ENCODE measurements at places on chromosomes 11 and 22.

- DNase-seq: no peak
Observed at GRCh38 chr11:73559743-73560142, 38.2 kb downstream of the FAM168A start.

GRCh38 chr11:120129570-120129969, 8.3 kb downstream of the TRIM29 start:
- no peak for DNase-seq

- no peak for DNase-seq
Observed at GRCh38 chr11:13207665-13208594, 69.7 kb upstream of the BMAL1 start.

- DNase-seq: no peak
Observed at GRCh38 chr22:46293577-46294260, 3.0 kb upstream of the GTSE1 start.

DNA sequence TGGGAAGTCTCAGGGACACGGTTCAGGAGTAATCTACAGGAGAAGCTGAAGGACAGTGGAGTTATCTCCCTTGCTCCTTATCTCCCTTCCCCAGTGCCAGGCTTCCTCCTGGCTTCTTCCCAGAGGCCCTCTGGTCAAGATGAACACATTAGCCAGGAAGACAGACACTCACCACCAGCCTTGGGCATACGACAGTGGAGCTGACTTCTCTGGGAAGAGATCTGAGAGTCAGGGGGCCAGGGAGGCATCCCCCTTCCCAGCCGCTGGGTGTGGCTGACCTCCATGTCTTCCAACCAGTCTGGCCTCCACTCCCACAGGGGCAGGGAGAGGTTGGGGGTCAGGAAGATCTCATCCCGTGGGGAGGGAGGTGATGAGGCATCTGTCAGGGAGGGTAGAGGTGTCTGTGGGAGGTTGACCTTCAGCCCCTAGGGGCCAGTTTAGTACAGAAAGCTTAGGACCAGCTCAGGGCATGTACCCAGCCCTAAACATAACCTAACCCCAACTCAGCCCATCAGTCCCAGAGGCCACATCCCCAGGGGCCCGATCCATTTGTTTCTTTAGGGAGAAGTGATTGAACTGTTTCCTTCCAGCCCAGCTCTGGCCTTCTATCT, 12.7 kb downstream of the ROBO4 start:
- no peak for DNase-seq

DNA sequence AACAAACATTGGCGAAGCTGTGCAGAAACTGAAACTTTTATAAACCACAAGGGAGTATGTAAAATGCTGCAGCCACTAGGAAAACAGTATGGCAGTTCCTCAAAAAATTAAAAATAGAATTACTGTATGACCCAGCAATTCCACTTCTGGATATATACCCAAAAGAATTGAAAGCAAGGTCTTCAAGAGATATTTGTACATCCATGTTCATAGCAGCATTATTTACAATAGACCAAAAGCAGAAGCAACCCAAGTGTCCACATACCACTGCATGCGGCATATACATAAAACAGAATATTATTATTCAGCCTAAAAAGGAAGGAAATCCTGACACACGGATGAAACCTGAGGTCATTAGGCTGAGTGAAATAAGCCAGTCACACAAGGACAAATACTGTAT, 85.8 kb downstream of the RELT start:
- DNase-seq: no peak

DNA sequence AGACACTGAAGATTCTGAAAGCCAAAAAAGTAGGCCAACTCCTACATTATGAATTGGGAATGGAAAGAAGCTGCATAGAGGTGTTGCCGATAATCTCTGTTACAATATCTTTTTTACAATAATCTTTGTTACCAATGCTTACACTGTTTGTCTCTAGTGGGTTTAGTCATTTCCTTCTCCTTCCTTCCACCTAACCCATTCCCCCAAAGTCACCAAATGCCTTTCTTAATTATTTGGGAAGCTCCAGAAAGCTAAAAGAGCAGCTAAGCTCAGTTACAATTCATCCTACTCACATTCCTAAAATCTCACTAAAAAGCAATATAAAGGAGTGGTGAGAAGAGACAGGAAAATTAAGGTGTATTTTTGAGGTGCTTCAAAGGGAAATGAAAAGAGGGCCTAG, 313.7 kb downstream of the SWAP70 start:
- DNase-seq: no peak

DNA sequence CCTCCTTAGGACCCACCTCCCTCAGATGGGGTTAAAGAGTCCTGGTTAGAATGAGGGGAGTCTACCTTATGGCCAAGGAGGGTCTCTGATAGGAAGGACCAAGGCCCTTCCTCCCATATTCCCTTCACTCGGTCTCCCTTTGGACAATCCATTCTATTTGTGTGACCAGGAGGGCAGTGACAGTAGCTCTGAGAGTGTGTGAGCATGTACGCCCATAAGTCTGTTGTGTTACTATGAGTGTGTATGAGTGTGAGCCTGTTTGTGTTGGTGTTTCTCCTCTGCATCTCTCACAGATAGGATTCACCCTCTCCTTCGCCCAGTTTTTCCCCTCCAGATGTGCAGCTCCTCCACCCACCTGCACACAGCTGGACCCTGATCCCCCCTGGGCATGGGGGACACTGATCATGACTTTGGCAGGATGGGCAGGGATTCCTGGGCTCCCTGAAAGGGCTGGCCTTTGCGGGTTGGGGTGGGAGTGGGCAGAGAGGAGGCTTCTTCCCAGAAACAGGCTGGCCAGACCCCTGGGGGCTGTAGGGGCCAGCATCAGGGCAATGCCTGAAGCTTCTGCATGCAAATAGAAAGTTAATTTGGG, 14.5 kb downstream of the PHLDB1 start:
- DNase-seq: no peak

DNA sequence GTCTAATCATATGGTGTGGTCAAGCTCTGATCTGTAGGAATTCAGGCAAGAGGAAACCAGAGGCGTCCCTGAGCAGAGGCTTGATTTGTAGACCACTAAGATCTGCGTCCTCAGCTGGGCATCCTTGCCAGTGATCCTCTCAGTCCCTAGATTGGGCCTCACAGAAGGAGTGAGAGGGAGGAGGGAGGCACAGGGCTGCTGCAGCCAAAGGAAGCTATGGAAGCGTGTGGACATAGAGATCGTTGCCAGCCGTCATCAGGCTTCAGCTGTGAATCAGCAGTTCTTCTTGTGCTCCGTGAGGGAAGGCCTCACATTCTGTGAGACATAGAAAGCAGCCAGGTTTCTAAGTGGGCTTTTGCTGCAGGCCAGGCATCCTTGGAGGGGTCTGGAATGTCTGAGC, 254.6 kb upstream of the KIRREL3 start:
- DNase-seq: no peak

GRCh38 chr22:20953668-20954500, 13.2 kb upstream of the AIFM3 start:
- no peak for DNase-seq

DNA sequence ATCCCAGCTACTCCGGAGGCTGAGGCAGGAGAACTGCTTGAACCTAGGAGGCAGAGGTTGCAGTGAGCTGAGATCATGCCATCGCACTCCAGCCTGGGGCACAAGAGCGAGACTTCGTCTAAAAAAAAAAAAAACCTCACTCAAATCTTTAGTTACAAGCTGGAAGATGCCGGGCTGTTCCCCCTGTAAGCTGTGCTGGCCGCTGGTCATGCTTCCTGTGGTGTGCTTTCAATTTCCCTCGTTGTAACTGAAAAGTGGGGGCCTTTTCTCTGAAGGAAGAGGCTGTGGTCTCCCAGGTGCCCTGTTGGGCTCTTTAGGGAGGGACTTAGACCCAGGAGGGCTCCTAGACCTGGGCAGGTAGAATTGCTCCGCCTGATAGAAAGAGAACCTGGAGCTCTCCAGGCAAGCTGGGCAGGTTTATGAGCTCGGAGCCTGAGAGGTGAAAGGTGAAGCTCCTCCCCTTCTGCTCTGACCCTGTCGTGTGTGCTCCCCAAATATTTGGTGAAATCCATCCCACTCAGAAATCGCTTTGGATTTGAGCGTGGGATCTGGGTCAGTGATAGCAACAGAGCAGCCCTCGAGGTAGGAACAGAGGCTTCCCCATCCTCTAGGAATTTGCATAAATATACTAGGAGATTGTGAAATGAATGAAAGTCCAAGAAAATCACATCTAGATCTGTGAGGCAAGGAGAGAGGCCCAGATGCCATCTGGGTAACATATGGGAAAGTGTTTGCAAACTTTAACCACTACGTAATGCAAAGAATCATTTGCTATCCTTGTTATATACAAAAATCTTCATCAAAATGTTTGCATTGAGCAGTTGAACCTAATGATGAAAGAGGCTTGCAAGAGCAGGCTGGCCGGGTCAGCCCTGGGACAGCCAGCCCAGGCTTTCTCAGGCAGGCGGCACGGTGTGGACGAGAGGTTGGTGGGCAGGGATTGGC, 154.3 kb downstream of the FBXO7 start:
- DNase-seq: no peak

- DNase-seq: no peak
Observed at GRCh38 chr11:100294748-100295147, 392.3 kb upstream of the ARHGAP42 start.

- no peak for DNase-seq
Observed at GRCh38 chr22:43550024-43550620, 138.3 kb downstream of the MPPED1 start.

GRCh38 chr11:121688055-121688491, 235.3 kb upstream of the SORL1-AS1 start:
- no peak for DNase-seq

- no peak for DNase-seq
Observed at GRCh38 chr11:8218409-8218808, 45.3 kb downstream of the LMO1 start.

DNA sequence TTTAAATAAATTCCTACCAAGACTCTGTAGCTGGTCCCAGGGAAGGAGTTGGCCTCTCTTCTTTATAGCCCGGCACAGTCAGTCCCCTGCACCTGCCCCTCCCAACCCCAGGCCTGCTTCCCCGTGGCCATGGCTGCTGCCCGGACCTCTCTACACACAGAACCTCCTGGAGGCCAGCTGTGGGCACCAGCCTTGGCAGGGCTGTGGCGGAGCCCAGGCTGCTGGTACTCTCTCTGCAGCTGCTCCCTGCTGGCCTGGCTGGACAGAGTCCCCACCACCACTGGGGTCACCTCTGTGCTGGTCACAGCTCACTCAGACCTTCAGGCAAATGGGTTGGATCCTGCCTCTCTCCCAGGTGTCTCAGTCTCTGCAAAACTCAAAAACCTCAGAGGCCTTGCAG, 69.3 kb downstream of the LRP5 start:
- DNase-seq: no peak

DNA sequence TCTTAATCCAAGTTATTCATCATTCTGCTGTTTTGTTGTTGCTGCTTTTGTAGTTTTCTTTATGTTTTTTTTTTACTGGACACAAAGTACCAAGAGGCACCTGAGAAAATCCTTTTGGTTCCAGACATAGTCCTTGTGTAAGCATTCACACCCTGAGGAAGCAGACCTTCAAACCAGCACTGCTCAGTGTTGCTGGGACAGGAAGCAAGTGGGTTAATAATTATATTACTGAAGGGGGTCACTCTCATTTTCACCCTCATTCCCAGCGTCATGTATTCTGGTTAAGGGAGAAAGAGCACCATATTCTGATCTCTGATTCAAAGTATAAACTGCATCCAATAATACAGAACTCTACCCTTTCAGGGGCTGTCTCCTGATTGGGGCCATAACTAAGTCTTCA, 5.9 kb upstream of the ALKBH3 start:
- no peak for DNase-seq

DNA sequence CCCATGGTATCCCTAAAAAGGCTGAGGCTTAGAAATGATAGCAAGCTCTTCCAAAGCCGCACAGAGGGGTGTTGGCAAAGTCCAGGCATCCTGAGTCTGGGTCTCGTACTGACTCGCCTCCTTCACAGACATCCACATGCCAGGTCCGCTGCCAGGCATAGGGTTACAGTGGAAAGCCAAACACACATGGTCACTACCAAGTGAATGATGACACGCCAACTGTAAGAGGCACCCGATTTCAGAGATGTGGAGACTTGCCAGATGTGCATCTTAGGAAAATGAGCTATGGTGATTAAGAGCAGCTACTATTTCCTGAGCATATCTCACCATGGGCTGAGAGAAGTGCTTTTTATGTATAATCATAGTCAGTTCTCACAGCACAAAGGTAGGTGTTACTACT, 314.9 kb downstream of the MIAT start:
- no peak for DNase-seq

GRCh38 chr22:27796829-27797519, 4.6 kb downstream of the MN1 start:
- DNase-seq: no peak

All from stimulated activated CD4-positive, alpha-beta T cell treated with anti-CD3 and anti-CD28 coated beads, Interleukin-1b, Interleukin-23, amount 100 ng/mL, for 1 hour (primary cell).